ENCODE measurements at places on chromosomes 6 and 20.

- no peak for DNase-seq
These were observed 111.2 kb upstream of the PTPN1 start for GRCh38 chr20:50398821-50399554.

- no peak for DNase-seq
These were observed 22.6 kb downstream of the VSTM2L start for GRCh38 chr20:37925265-37926165.

DNA sequence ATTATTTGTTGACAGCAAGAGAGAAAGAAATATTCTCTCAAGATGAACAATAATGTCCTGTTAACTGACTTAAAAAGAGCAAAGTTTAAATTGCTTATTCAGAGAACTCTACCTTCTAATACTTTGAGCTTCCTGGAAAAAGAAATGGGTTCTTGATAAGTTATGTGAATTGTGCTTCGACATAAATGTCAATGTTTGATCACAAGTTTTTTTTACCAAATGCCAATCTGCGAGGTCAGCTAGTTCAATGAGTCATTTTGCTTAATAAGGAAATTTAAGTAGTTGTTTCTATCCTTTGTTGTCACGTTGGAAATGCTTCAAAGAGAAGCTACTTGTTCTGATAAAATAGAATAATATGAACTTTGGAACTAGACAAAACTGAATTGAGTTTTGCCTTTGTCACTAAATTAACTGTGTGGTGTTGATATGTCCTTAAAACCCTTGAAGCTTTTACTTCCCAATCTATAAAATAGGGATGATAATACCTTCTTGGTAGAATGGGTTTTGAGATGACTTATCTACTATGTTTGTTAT is 642.1 kb upstream of the FLRT3 start:
- no peak for DNase-seq

GRCh38 chr6:20565342-20565741 is 31.1 kb downstream of the CDKAL1 start:
- no peak for DNase-seq

GRCh38 chr6:133921249-133921859 is 31.7 kb upstream of the TBPL1 start:
- DNase-seq, result peak; percentile 13

DNA sequence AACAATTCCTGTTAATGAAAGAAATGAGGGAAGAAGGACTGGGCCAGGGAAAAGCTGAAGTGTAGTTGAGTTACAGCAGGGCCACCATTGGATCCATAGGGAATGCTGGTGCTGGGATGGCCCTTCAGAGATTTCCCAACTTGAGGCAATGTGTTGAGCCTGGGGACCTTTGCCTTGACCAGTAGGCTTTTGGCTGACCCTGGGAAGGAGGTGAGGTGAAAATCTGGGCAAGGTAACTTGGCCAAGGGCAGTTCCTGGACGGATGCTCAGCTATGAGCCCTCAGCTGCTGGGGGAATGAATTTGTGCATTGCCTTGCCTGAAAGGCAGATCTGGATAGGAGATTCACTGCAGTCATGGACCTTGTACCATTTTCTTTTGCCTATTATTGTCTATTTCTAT is 20.4 kb downstream of the UTRN start:
- no peak for DNase-seq

- no peak for DNase-seq
These were observed 92.2 kb upstream of the MPC1 start for GRCh38 chr6:166474721-166475565.

Measured in stimulated activated CD4-positive, alpha-beta T cell treated with anti-CD3 and anti-CD28 coated beads, TNF-alpha, amount 100 ng/mL, for 1 hour (primary cell).